ENCODE measurements at places on chromosomes 3 and 15. TPM values are rescaled to one million over a fixed set of nuclear protein-coding genes. Genes with fewer than 3 reads are reported as not detected.

The SAMMSON gene
- polyA plus RNA-seq = not detected

The WWTR1 gene
- 109 TPM for polyA plus RNA-seq

The GOLGA8T gene
- 0.38 TPM for polyA plus RNA-seq

The SERPINI2 gene
- 1.6 TPM for polyA plus RNA-seq

The TGM5 gene
- polyA plus RNA-seq = not detected

The BLOC1S6 gene
- polyA plus RNA-seq = 41.3 TPM

The SH3BP5 gene
- 59.7 TPM for polyA plus RNA-seq

DNA sequence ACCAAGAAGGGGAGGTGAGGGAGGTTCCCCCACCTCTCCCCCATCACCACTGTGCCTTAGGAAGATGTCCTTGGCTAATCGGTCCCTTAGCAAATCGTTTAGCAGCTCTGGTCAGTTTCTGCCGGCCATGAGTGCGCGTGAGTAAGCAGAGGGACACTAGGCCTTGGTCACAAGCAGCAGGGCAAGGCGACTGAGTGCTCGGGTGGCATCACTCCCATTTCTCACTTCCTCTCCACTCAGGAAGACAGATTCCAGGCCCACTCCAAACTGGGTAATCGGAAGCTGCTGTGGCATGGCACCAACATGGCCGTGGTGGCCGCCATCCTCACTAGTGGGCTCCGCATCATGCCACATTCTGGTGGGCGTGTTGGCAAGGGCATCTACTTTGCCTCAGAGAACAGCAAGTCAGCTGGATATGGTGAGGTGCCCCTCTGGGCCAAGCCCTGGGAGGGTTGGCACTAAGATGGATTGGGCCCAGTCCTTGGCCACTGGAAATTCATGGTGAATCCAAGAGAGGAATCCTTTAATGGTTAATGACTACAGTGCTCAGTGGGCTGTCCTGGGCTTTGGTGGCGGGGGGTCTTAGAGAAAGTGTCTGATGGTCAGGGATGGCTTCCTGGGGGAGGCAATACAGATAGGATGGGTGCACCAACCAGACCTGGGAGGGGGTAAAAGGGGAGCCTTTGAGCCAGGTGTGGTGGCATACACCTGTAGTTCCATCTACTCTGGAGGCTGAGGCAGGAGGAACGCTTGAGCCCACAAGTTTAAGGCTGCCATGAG is 4.0 kb downstream of the PARP3 start:
- DNase-seq = no peak

DNA sequence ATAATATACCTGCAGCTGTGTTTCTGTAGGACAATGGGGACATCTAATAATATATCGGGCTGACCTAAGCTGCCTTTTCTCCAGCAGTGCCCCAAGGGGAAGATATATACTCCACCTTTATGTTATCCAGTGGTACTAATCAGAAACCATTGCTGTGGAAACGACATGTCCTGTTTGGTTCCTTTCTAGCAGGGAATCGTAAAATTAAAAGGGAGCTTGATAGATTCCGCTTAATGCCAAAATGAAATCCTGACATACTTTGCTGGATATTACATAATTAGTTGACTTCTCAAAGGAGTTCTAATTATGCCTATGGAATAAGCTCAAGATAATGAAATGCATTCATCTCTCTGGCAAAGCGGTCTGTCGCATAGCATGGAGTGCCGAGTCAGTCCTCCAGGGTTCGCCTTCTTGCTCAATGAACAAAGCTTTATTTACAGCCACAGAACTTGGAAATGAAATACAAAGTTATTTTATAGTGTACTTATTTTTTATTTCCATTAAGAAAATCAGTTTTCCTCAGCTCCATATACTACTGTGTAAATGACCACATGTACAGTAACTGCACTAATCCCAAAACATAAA is 262.8 kb downstream of the LRTM1 start:
- DNase-seq = no peak

DNA sequence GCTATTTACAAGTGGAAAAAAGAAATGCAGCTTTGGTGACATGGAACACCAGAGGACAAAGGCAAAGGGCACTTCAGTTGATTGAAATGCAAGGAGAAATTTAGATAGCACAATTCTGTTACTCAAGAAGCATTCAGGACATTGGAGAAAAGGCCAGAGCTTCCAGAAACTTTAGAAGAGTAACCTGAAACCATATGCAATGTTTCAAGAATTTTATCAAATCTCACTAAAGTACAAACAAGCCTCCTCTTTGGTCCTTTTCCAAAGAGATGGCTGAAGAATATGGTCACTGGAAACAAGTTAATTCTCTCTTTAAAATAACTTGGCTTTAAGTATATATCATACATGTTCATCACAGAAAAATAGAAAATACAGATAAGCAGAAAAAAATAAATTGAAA is 14.6 kb upstream of the LMOD3 start:
- no peak for DNase-seq

DNA sequence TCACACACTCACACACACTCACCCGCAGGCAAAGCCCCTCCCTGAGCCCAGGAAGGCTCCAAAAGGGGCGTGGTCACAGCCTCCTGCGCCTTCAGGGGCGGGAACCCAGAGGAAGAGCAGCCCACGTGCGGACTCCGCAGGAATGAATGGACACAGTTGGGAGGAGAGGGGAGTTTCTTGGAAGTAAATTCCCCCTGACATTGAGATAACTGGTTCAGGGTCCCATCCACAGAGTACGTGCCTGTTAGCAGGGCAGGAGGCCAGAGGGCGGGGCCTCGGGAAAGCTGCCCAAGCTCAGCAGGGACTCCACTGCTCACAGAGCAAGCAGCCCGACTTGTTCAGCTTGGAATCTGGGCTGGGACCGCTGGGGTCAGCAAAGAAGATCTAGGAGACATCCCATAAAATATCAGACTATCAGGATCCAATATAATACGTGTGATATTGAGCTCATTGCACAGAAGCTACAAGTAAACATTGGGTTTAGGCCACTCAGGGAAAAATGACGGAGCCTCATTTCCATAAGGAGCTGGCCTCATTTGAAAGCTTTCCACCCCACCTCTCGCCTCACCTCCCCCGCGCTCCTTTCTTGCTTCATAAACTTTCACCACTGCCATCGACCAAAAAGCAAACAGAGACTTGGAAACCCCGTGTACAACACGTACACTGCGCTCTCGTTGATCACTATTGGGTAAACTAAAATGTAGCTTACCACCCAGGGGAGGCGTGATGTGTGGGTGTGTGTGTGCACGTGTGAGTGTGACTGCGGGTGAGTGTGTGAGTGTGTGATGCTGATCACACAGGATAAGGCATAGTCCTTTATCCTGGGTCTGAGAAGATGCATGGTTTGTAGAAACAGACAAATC is 36.0 kb downstream of the TM2D3 start:
- DNase-seq = peak; percentile 43

DNA sequence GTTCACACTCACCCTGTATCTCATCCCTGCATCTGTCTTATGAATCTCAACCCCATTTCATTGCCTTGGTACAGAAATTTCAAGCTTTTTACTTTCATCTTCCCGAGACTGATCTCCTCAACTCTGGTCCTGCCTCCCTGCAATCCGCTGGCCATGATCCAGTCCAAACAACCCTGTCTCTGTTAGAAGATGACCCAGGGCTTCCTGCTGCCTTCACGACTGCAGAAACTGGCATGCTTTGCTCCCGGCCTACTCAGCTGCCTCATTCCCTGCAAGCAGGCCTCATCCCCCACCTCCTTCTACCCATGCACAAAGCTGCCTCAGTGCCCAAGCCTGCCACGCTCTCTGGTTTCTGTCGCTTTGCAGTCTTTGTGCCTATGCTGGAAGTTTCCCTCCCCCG is 12.4 kb downstream of the HES1 start:
- no peak for DNase-seq

- peak; percentile 69 for DNase-seq
Observed at GRCh38 chr3:88203642-88204055, 53.9 kb downstream of the C3orf38 start.

GRCh38 chr3:14118400-14119381 is 6.0 kb downstream of the CHCHD4 start:
- DNase-seq = no peak

DNA sequence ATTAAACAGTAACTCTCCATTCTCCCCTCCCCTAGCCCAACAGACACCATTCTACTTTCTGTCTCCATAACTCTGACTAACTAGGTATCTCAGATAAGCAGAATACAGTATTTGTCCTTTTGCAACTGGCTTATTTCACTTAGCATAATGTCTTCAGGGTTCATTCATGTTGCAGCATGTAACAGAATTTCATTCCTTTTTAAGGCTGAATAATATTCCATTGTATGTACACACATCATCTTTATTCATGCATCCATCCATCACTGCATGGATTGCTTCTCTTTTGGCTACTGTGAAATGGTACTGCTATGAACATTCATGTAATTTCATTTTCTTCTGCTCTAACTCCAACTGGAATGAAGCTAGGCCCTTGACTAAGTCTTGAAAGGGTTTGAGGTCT is 2.0 kb upstream of the PTPN23 start:
- no peak for DNase-seq

GRCh38 chr15:40764629-40765103 is 798 bp downstream of the GCHFR start:
- no peak for DNase-seq

DNA sequence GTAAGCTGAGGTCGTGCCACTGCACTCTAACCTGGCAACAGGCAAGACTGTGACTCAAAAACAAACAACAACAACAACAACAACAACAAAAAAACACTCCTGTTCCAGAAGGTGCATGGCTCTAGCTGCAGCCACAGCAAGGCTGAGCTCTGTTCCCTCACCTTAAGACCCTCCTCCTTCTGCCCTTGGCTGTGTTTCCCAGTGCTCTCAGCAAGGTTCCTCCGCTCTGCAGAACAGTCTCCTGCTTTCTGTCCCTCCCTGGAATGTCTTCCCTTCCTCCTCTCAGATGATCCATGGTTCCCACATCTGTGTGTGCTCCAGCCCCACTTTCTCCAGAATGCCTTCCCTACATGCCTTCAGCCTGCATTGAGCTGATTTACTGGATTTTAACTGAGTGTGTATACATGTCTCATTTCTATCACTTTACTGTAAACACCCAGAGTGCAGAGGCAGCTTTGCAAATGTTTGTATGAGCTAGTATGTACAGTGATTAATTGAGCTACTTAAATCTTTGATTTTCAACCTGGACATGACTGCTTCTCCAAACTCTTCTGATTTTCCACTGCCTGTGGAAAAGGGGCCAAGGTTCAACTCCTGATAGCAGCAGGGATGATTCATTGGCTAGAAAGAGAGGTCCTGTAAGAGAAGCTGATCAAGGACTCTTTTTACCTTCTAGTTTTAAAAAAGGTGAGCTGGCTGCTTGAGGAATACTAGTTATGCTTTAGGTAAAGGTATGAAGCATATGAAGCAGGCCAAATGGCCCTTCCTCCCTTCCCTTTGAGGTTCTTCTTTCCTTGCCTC is 14.7 kb downstream of the ANKUB1 start:
- no peak for DNase-seq

GRCh38 chr3:12894629-12895028 is 53.3 kb upstream of the RPL32 start:
- no peak for DNase-seq

DNA sequence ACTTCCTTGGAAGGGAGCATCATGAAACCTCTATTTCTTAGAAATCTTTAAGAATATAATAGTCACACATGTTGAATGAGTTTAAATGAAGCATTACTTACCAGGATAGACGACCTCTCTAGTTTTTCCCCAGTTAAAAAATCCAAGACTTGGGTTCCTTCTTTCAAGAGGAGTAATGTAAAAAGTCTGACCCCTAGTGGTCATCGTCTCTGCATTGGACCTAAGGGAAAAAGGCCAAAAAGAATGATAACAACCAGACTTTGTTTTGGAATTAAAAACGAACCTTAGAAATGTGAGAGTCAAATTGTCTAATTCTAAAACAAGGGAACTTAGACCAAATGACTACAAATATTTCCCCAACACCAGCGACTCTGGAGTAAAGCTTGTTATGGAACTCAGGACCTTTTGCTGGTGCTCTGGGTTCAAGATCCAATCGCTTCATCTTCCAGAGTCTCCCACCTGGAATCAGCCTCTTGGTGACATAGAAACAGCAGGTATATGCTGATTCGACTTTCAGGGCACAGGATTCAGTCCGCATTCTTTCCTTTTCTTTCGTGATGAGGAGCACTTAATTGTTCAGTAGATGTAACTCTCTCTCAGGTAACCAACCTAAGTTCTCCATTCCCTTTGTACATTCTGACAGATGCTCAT is 214.8 kb upstream of the TPRG1 start:
- no peak for DNase-seq

DNA sequence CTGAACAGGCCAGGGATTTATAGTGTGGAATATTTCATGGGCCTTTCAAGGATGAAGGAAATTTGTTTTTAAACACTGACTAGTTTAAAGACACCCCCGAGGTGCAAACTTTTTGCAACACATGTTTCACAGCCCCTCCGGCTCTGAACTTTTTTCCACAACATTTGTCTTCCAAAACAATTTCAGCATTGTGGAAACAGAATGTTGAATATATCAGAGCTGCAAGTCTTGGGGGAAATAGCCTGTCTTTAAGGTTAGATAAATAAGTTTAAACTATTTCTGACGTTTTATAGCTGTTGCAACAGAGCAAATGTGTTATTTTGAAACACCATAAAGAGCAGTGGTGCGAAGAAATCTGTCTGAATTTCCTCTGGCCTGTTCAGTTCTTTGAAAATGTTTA is 229.2 kb upstream of the GOLGA6L4 start:
- DNase-seq = no peak

GRCh38 chr3:186152889-186153292 is 44.0 kb upstream of the ETV5 start:
- DNase-seq = no peak

GRCh38 chr15:95162967-95163531 is 931.7 kb downstream of the MCTP2 start:
- DNase-seq = no peak

GRCh38 chr15:48149858-48150257 is 28.2 kb downstream of the MYEF2 start:
- DNase-seq = no peak

DNA sequence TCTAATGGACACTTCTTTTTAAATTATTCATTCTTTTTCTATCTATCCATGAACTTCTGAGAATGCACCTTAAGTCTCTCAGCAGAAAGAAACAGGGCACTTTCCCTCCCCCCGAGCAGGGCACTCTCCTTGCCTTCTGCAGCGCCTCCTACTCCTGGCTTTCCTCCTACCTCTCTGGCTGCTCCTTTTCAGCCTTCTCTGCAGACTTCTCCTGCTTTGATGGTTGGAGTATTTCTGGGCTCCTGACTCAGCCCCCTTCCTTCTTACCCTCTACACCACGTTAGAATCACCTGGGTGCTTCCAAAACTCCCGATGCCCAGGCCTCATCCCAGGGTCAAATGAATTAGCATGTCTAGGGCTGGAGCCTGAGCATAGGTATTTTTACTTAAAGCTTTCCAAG is 3.4 kb downstream of the SCN5A start:
- no peak for DNase-seq
